ENCODE measurements at places on chromosomes 7 and 10.

- no peaks in the 10 kb centered on the region for H3K36me3 ChIP-seq
- no peak overlapping the region for H3K27ac ChIP-seq
- no peak for DNase-seq
- peaks cover 20% of the 10 kb centered on the region for H3K4me1 ChIP-seq
Observed at GRCh38 chr10:3406556-3406955, 234.0 kb upstream of the PITRM1 start.

DNA sequence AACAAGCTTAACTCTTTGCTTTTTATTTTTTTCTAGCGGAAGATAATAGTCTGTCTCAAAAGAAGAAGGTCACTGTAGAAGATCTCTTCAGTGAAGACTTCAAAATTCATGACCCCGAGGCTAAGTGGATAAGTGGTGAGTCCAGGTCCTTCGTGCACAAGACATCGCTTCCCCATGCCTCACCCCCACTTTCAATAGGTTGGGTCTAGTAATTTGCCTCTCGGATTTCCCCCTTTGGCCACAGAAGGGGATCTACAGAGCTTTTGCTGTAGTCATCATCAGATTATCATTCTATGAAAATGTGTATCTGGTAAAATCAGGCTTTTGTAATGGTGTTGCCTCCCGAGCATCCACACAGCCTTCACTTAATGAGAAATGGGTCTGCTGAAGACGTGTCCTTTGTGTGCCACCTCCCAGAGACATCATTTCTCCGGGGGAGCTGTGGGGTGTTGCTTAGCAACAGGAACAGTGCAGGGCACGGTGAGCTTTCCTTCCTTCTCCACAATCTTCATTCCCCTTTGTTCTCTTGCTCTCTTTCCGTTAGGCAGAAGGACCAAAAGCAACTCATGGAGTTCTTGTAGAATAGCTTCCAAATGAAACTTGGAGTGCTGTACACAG is 422.8 kb downstream of the DPP6 start:
- H3K36me3 ChIP-seq: no peaks in the 10 kb centered on the region
- H3K27me3 ChIP-seq: no peaks in the 10 kb centered on the region
- DNase-seq: no peak
- H3K27ac ChIP-seq: no peak overlapping the region

GRCh38 chr10:132516771-132517725 is 20.5 kb upstream of the INPP5A start:
- H3K4me3 ChIP-seq: no peak overlapping the region
- peak; percentile 29 for DNase-seq
- no peak overlapping the region for H3K27ac ChIP-seq
- H3K36me3 ChIP-seq: no peaks in the 10 kb centered on the region
- peaks cover 10% of the 10 kb centered on the region for H3K4me1 ChIP-seq

DNA sequence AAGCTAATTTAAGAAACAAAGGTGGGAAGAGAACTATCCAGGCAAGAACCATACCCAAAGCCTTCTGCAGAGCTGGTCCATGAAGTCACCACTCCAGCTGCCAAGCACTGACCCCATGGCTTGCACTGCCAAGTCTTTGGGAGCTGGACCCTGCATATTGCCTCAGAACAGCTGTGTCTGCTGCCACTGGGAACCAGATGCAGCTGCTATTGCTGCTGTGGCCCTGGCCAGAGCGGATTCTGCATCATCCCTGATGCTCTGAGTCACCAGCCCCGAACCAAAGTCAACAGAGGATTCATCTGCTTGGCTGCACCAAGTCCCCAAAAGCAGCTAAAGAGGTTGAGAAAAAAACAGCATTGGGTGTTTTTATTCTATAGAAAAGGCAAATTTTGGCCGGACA is 39.2 kb upstream of the GSAP start:
- H3K27me3 ChIP-seq: no peaks in the 10 kb centered on the region
- H3K27ac ChIP-seq: no peak overlapping the region
- no peaks in the 10 kb centered on the region for H3K4me1 ChIP-seq
- H3K4me3 ChIP-seq: no peak overlapping the region
- H3K36me3 ChIP-seq: no peaks in the 10 kb centered on the region
- DNase-seq: no peak

DNA sequence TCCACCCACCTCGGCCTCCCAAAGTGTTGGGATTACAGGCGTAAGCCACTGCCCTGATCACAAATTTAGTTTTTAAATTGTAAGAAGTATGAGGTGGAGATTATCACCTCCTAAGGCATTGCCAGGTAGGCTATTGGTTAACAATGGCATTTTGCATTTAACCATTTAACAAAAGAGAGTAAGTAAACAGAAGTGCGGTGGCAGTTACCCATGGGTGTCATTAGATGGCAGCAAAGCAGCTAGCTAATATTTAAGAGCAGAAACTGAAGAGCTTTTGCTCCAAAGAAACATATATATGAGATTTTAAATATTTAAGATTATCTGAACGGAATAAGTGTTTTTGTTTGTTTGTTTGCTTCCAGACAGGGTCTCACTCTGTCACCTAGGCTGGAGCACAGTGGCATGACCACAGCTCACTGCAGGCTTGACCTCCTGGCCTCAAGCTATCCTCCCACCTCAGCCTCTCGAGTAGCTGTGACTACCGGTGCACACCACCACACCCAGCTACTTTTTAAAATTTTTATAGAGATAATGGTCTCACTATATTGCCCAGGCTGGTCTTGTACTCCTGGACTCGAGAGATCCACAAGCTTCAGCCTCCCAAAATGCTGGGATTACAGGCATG is 325.5 kb upstream of the C7orf33 start:
- DNase-seq: peak; percentile 62
- no peaks in the 10 kb centered on the region for H3K36me3 ChIP-seq
- H3K27ac ChIP-seq: no peak overlapping the region

DNA sequence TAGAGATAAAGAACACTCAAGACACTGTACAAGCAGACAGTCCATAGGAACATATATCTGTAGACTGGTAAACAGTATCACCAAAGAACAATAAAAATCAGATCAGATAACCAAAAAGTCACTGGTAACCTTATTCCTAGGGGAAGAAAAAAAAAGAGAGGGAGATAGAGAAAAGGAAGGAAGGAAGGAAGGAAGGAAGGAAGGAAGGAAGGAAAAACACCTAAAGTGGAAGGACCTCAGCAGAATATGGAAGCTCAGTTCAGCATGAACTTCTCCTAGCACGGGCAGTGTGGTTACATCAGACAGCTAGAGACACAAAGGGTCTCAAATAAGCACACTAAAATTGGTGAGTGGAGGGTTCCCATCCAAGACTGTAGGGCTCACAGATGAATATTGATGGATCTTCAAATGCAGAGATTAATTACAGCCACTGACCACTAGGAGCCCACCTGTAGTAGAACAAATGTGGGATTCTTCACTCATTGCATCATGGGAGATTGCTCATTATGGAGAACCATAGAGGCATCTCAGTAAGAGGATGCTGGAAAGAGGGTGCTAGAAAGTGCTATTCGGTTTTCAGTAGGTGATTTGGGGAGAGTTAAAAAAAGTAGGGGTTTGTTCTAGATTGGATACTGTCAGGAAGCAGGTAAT is 293.4 kb upstream of the C7orf33 start:
- no peaks in the 10 kb centered on the region for H3K27me3 ChIP-seq
- peak; percentile 55 for DNase-seq
- no peak overlapping the region for H3K4me3 ChIP-seq
- no peaks in the 10 kb centered on the region for H3K36me3 ChIP-seq
- no peak overlapping the region for H3K27ac ChIP-seq

DNA sequence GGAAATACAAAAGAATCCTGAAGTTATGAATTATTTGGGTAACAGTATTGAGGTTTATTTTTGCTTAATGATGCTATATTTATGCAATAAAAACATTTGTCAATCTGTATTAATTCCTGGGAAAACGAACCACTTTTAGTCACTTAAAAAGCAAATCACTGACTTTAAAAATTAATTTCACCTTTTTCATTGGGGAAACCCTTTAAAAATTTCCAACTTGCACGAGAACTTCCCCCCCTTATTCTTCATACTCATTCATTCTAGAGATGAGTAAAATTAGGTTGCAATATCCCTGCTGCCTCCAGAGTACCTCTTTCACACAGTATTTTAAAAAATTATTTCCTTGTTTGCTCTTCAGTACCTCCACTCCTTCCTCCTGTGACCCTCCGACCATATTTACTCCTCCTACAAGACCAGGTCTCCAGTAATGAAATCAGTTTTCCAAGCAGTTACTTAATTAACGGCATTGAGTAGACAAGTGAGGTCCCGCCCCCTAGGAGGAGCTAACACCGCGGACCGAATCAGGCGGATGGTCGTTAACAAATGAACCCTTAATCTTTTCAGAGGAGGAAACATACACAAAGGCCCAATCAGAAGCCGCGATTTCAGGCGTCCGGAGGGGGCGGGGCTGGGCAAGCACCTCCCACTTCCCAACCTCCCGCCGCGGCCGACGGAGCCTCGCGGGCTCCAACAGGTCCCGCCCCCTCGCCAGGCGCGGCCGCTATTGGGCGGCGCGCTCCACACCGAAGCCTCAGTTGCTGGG is 465 bp upstream of the TRIM24 start:
- H3K36me3 ChIP-seq: no peaks in the 10 kb centered on the region
- no peaks in the 10 kb centered on the region for H3K27me3 ChIP-seq
- H3K4me1 ChIP-seq: no peaks in the 10 kb centered on the region
- no peak for DNase-seq
- H3K4me3 ChIP-seq: peak overlapping the region; percentile 67
- no peak overlapping the region for H3K27ac ChIP-seq

DNA sequence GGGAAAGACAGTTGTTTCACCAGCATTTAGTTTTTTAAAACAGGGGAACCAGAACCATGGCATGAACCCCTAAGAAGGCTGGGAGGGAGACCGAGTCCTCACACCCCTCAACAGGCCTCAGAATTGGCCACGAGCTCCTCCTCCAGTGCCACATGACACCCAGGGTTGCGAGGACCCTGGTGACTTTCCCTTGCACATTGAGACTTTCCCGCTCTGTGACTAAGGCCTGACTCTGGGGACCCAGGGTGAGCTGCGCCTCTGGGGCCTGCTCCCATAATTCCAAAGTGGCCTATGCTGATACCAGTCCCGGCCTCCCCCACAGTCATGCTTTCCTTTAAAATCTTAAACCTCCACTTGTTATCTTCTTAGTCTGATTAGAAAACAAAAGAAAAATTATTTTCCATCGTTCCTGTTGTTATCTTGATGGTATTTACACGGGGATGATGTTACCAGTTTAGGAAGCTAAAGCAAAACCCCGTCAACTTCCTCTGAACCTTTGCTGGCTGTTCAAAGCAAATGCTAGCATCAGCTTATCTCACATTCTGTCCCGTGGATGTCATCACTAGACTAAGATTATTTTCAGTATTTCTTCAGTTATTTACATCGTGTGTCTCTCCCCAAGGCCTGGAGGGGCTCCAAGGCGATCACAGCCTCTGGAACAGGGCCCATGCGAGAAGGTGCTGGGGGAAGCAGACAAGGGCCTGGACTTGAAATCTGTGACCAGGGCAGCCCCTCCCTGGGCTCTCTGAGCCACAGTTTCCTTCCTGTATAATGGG is 42.1 kb downstream of the FAM53B start:
- H3K4me1 ChIP-seq: no peaks in the 10 kb centered on the region
- H3K27me3 ChIP-seq: no peaks in the 10 kb centered on the region
- H3K4me3 ChIP-seq: no peak overlapping the region
- no peak overlapping the region for H3K27ac ChIP-seq
- no peaks in the 10 kb centered on the region for H3K36me3 ChIP-seq
- DNase-seq: no peak

- DNase-seq: no peak
- H3K4me1 ChIP-seq: no peaks in the 10 kb centered on the region
- no peak overlapping the region for H3K27ac ChIP-seq
- H3K36me3 ChIP-seq: no peaks in the 10 kb centered on the region
- no peak overlapping the region for H3K4me3 ChIP-seq
Observed at GRCh38 chr10:127735723-127736221, 1.2 kb upstream of the FOXI2 start.

DNA sequence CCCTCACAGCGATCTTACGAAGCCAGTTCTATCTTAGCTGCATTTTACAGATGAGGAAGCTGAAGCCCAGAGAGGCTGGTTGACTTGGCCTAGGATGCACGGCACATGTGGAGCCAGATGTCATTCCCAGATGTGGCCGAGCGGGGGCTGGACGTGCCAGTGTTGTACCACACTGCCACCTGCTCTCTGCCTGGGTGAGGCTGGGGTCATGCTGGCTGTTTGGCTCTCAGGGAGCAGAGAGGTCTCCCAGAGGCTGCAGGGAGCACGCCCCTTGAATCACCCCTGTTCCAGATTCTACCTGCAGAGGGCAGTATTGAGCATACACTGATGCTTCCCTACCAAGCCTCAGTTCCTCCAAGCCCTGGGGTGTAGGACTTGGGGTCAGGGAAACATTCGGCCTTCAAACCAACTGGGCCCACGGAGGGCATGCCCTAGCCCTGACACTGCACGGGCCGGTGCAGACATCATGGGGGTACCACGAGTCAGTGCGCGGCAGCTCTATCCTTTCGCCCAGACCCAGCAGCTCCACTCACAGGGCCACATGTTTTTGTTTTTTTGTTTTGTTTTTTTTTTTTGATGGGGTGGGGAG is 3.8 kb upstream of the GTF2IRD1 start:
- peaks cover 6% of the 10 kb centered on the region for H3K4me1 ChIP-seq
- no peaks in the 10 kb centered on the region for H3K27me3 ChIP-seq
- H3K4me3 ChIP-seq: no peak overlapping the region
- no peaks in the 10 kb centered on the region for H3K36me3 ChIP-seq
- DNase-seq: peak; percentile 63

DNA sequence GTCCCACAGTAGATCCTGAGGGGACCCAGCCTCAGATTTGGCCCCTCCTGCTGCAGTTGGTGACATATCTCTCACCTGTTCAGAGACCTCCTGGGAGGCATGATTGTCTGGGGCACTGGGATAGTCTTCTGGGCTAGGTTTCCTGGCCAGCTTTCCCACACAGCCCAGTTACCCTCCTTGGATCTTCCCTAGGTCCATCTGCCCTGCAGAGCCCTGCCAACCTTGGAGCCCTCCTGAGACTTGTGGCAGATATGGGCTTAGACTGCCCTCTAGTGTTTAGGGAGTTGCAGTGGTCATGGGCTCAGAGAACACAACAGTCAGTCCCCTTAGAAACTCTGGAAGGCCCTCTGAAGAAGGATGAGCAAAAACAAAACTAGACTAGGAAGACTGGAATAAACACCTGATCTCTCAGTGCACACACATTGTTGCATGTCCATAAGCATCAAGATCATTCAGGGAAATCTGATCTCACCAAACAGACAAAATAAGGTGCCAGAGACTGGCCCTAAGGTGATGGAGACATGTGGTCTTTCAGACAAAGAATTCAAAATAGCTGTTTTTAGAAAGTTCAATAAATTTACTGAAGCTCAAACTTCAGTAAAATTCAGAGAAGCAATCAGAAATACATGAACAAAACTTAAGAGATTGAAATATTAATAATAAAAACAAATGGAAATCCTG is 324.6 kb downstream of the ATRNL1 start:
- H3K27me3 ChIP-seq: no peaks in the 10 kb centered on the region
- H3K4me1 ChIP-seq: no peaks in the 10 kb centered on the region
- H3K36me3 ChIP-seq: no peaks in the 10 kb centered on the region
- DNase-seq: peak; percentile 74
- H3K27ac ChIP-seq: no peak overlapping the region

- H3K27me3 ChIP-seq: no peaks in the 10 kb centered on the region
- H3K4me1 ChIP-seq: no peaks in the 10 kb centered on the region
- no peak overlapping the region for H3K4me3 ChIP-seq
- no peak overlapping the region for H3K27ac ChIP-seq
- no peak for DNase-seq
Observed at GRCh38 chr10:36556468-36556867, 568.9 kb upstream of the ANKRD30A start.

GRCh38 chr7:150745876-150746275 is 8.7 kb downstream of the GIMAP5 start:
- DNase-seq: no peak
- H3K36me3 ChIP-seq: no peaks in the 10 kb centered on the region
- no peaks in the 10 kb centered on the region for H3K27me3 ChIP-seq
- H3K4me1 ChIP-seq: no peaks in the 10 kb centered on the region
- H3K27ac ChIP-seq: no peak overlapping the region
- no peak overlapping the region for H3K4me3 ChIP-seq
